Activated T-cell treated with anti-CD3 and anti-CD28 coated beads for 4 hours (primary cell): ENCODE measurements at places on chromosomes 12 and 14.

DNA sequence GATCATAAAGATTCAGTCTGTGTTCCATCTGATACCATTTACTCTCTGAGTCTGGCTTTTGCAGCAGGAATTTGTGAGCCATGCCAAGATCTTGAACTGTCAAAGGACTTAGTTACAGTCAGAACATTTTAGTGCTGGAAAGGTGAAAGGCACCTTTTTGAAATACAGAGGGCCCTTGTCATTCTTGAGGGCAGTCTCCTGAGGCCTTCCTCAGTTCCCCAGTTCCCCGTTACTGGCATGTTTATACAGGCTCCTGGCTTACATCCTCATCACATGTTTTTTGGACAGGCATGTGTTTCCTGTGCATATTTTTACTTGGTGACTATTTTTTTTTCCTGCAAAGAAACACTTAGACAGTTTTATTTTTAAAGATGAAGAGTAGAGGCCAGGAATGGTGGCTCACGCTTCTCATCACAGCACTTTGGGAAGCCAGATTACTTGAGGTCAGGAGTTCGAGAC lies 21.0 kb downstream of the CFAP54 start:
- DNase-seq: no peak

DNA sequence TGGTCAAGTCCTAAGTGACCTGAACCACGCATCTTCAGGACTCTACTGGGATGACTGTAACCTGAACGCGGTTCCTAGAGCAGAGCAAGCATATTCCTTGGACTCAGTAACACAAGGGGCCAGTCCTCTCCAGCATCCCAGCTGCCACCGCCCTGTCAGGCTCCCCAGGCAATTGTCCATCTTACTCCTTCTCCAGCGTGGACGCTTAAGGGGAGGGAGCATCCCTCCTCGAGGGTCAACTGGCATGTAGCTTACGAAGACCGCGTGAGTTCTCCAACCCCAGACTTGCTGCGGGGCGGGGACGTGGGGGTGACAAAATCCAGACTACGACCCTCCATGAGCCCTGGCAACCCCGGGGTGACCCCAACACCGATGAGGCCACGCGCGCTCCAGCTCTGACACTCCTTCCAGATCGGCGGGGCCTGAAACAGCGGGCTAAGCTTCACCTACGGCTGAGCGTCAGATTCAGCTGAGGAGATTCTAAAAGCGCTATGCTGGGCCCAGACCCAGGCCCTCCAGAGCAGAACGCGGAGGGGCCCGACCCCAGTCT lies 846 bp upstream of the MTHFD1 start:
- DNase-seq: no peak

GRCh38 chr14:84987042-84987441 lies 542.9 kb upstream of the FLRT2 start:
- DNase-seq: no peak

GRCh38 chr12:54217774-54218241 lies 29.0 kb upstream of the SMUG1 start:
- DNase-seq: no peak
